NCI-H2081 treated with DMSO at 0.1 percent for 48 hours (cell line): ENCODE measurements at places on chromosomes 16 and 17.
A peak's percentile ranks its signal among the peaks of the same experiment; 100 is the strongest.

GRCh38 chr17:32943647-32944191, 15.8 kb downstream of the TMEM98 start:
- DNase-seq: no peak

GRCh38 chr17:50115756-50116155, 14.2 kb downstream of the SAMD14 start:
- no peak for DNase-seq

GRCh38 chr17:66240630-66241029, 11.4 kb upstream of the APOH start:
- DNase-seq: no peak

DNA sequence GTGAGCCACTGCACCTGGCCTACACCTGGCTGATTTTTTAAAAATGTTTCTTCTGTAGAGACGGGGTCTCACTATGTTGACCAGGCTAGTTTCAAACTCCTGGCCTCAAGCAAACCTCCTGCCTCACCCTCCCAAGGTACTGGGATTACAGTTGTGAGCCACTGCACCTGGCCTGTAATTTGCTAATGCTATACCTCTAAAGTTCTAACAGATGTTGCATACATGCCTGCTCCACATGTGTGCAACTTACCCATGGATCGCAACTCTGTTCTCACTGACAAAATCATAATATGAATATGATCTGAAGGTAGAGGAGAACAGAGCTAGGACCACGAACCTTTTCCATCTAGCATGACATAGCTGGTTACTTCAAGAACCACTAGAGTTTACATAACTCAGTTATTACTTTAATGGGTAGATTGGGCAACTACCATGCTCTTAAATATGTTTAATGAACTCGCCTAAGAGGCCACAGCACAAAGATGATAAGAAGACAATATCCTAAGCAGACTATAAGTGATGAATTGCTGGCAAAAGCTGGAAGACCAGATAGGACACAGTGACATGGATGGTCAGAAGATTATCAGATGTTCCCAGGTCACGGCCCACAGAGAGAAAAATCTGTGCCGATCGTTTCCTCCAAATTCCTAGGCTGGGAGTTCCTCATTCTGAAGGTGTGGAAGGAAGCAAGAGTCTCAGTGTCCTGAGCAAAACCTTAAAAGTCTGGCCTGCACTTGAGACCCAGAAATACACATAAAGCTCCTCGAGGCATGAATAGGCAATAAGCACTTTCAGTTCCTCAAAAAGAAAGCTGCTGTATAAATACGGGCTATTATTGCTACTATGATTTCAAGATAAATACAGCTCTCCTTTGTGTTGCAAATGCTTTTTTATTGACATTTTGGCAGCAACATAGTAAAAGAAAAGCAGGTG, 53.6 kb upstream of the ICAM2 start:
- DNase-seq: peak; percentile 55

DNA sequence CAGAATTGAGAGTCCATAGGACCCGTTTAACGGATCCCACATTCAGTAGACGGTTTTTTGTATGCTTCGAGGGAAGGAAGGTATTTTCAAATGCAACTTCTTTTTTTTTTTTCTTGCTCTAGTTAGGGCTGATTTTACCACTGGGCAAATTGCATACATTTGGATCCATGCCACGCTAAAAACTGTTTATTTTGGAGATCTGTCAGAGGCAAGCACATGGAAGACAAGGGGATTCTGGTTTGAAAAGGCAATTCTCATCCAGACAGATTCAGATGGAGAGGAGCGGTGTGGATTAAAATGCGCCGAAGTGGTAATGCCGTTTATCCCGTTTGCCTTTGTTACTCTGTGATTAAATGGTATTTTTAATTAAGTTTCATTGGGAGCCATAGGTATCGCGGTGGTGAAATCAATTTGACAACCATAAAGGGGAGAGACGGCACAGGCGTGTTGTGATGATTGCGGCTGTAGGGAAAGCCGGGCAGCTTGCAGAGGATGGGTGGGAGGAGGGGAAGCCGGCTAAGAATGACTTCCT, 170.4 kb downstream of the IRX3 start:
- no peak for DNase-seq

DNA sequence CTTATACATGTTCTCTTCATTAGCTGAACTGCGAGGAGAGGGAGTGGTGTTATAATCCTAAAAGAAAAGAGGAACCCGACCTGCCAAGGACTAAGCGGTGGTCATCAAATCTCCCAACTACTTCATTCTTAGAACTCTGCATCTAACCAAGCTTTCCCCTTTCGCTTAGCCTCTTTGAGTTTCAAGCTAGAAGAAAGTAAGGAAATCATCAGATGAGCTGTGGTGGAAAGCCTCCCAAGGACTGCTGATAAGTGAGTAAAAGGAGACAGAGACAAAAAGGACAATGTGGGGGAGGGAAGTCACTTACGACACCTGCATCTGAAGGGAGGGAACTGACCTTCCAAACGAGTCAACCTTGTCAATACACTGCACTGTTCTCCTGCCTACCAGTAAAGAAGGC, 121.3 kb downstream of the TRIM37 start:
- DNase-seq: no peak

GRCh38 chr16:59719121-59719520, 985.0 kb upstream of the GOT2 start:
- DNase-seq: no peak

GRCh38 chr17:32529604-32530003, 42.8 kb downstream of the CDK5R1 start:
- peak; percentile 17 for DNase-seq

DNA sequence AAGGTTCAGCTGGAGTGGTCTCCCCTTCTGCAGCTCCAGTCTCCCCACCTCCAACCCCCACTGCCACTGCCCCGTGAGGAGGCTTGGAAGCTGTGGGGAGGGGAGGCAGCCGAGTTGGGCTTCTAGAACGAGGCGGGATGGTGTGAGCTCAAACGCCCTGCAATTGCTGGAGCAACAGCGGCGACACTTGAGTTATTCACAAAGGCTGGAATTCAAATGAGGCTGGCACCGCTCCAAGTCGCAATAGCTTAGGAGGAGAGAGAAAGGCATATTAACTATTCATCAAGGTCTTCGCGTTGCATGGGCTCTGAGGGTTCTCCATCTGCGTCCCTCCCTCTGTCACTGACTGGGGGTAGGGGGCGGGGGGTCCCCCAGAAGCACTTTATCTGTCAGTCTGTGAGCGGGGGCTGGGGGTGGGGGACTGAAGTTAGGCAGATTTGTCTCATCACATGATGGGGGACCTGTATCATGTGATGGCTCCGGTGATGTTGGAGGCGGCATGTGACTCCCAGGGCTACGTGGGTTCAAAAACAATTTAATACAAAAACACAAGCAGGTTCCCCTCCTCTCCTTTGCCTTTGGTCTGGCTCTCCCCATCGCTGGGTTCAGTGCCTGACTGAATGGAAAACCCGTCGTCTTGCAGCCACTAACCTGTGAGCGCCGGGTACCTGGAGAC, 70.5 kb downstream of the RBBP6 start:
- no peak for DNase-seq

DNA sequence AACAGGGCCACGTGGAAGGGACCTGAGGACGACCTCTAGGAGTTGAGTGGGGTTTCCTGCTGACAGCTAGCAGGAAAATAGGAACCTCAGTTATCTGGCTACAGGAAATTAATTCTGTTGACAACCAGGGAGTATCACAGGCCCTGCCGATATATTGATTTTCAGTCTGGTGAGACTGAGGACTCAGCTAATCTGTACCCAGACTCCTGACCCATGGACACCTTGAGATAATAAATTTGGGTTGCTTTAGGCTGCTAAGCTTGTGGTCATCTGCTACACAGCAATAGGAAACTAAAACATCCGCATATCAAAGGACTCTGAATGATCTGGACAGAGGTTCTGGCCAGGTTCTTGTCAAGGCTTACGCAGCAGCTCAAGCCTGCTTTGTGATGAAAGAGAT, 80.8 kb upstream of the CNEP1R1 start:
- no peak for DNase-seq

DNA sequence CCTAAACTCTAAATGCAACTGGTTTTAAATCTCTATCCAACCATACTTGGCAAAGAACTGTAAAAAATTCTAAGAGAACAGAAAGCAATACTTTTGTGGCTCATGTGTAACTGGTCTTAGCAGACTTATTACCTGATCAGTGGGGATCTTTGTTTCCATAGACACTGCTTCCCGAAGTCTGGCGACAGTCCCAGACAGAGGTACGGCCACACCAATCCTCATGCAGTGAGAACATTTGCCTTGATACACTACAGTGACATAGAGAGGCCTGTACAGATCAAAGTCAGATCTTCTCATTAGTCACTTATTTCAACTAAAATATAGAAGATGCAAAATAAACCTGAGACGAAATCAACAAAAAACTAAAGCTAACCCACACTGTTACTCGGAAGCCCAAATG, 43.9 kb downstream of the USP31 start:
- DNase-seq: no peak

- no peak for DNase-seq
Measured at GRCh38 chr16:3536851-3537250, 36.0 kb downstream of the CLUAP1 start.

- no peak for DNase-seq
Measured at GRCh38 chr17:79993390-79994227, 42.1 kb downstream of the TBC1D16 start.

- no peak for DNase-seq
Measured at GRCh38 chr16:10805334-10805733, 13.3 kb downstream of the TVP23A start.

GRCh38 chr16:73066927-73067670, 19.2 kb upstream of the ZFHX3 start:
- DNase-seq: no peak

GRCh38 chr17:83177611-83178532, 98.5 kb downstream of the METRNL start:
- no peak for DNase-seq

DNA sequence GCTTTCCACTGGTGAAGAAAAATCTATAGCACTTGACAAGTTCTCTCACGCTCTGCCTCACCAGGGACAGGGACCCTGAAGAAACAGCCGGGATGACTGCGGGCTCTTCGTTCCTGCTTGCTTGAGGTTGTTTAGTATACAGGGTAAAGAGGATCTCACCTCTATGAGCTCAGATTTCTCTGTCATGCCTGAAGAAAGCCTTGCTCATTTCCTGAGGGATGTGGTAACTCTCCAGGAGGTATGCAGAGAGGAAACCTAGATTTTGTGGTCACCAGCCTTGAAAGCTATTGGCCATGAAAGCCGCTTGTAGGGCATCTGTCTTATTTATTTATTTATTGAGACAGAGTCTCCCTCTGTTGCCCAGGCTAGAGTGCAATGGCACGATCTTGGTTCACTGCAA, 23.2 kb downstream of the USP43 start:
- DNase-seq: no peak

GRCh38 chr16:54631782-54632181, 298.9 kb upstream of the IRX5 start:
- no peak for DNase-seq

GRCh38 chr17:58597371-58597770, 82.9 kb upstream of the MTMR4 start:
- no peak for DNase-seq

DNA sequence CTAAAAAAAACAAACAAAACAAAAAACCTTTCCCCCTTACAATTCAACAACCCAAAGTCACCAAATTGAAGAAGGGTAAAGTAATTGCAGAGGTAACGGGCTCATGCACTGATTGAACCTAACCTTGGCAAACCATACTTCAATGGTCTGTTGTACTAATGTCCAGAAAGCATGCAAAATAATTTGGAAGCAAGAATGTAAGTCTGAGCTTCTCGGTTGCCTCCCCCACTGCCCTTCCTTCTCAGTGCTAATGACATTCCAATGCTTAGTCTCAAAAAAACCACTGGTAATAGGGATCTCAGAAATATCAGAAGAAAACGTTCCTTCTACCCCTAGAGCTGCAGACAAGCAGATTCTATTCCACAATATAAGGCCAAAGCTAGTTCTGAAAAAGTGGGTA, 15.8 kb downstream of the KRABD2 start:
- DNase-seq: no peak

DNA sequence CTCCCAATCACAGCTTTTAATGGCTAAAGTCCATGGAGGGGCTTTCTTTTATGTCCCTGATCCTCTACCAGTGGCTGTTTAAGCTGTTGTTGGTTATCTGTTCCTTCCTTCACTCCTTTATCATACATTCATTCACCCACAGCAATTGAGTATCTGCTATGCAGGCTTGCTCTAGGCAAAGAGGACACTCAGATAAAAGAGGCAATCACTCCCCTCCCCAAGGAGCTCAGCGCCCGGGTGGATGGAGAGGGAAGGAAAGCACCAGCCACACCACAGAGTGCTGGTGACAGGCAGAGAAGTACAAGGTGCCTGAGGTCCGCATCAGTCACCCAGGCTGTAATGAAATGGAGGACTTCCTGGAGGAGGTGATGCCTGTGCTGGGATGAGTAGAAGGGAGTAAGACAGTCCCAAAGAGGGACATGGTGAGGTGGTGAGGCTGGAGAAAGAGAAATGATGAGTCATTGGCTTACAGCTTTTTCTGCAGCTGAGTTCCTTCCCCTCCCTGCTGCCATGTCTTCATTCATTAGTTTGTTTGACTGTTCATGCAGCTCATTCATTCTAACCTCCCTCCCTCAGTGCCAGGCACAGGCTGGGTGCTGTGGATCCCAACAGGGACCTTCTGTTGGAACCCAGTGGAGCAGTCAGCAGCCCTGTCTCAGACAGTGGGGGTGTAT, 12.8 kb upstream of the NGFR start:
- no peak for DNase-seq

DNA sequence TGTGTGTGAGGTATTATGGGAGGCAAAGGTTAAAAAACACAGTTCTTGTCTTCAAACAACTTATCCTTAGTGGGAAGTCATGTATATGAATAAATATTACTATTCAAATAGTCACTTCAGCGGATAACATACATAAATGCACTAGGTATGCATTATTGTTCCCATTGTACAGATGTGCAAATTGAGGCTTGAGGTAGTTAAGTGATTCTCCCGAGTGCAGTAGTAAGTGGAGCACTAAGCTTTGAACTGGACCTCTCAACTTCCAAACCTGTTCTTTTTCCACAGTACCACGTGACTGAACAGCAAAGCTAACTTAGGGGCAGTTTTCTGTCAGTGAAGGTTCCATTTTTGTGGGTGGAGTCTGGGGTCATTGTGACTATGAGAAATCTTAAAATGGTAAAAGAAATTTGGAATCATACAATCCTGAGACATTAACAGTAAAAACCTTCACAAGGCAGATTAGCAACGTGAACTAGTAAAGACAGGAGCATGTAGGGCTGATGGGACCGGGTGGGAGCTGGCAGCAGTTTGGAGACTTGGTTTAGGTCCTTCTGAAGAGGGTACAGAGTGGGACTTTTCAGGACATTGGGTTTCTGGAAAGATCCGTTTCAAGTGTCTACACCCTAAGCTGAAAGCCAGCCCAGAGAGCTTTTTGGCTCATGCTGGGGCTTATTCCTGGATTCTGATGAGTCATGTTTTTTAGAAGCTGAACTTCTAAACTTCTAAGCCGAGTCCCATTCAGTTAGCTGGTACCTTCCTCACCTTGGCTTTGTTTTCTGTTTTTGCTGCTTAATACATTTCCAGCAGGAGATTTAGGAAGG, 204.9 kb downstream of the PRKCA start:
- no peak for DNase-seq
